ENCODE measurements at places on chromosomes 2 and 18.

GRCh38 chr2:219681694-219682300 lies 54.4 kb downstream of the SLC4A3 start:
- DNase-seq: peak; percentile 40

- no peak for DNase-seq
These were observed 329.8 kb upstream of the MYT1L start for GRCh38 chr2:2660789-2661355.

DNA sequence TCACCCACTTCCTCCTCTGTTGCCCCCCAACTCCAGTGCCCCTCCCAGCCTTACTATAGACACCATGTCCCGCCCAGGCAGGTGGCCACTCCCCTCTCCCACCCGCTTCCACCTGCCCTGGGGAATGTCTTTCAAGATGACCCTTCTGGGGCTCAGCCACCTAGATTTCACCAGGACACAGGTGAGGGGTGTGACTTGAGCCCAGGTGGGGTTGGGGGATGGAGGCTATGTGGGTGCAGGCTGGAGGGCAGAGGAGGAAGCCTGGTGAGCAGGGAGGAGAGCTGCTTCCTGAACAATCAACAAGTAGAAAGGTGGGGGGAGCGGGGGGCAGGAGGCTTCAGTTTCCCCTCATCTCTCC lies 8.7 kb downstream of the ADRA2B start:
- DNase-seq: no peak

DNA sequence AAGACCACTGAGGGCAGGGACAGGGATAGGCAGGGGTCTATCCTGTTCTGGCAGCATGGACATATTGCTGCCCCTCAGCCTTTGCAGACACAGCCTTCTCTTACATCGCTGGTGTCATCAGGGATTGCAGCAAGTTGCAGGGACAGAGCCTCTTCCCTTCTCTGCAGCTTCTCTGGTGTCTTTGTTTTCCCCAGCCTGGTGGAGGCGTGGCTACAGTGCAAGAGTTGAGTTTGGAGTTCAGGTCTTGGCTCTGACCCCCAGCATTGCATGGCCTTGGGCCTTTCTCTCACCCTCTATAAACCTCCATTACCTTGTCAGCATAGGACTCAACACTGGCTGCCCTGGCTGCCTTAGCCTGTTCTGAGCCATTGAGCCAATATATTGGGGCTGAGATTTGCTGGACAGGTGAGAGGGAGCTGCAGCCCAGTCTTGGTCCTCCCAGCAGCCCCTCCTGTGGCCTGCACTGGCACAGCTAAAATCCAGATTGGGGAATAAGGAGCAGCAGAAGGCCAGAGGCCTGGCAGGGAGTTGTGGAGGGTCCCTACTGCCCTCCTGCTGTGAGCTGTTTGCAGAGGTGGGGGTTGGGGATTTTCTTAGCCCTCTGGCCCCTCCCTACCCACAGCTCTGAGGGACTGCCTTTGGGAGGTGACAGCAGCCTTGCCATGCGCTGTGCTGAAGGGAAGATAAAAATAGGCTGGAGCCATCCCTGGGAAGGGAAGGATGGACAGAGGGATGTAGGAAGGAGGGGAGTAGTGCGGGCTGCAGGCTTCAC lies 22.8 kb downstream of the EHD3 start:
- no peak for DNase-seq

Measured in AG08395 (cell line).